ENCODE measurements at places on chromosomes 5 and 9.

GRCh38 chr5:79697222-79698170 lies 7.9 kb downstream of the CMYA5 start:
- no peak for DNase-seq

DNA sequence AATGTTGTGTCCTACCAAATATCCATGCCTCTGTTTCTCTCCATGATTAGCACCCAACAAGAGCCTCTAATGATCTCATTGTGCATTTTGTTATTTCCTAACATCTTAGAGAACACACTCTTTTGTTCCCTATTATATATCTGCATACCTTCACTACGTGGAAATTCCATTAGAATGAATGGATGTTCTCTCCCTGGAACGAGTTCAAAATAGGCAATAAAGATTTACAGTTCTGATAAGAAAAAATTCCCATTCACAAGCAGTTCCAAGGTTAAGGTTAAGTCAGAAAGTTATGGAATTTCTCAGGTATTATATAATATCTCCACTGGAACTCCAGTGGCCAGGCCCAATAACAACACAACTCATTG lies 83.7 kb downstream of the TRPM6 start:
- DNase-seq: peak; percentile 1

DNA sequence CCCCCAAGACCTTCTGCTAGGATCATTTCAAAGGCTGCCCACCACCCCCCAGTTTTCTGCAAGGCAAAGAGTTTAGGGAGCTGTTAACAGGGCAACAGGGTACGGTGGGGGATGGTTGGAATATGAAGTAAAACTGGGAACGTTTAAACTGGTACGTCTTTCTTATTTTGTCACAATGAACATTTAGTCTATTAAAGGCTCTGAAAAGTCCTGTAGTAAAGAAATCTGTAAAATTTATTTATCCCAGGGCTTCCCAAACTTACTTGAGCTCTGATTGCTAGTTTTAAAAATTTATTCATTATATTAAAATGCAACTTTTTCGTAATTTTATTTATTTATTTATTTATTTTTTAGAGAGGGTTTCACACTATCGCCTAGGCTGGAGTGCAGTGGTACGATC lies 62.0 kb downstream of the USP20 start:
- DNase-seq: no peak

GRCh38 chr5:50593681-50594080 lies 72.8 kb upstream of the PARP8 start:
- no peak for DNase-seq

GRCh38 chr5:97854871-97855762 lies 672.1 kb upstream of the RIOK2 start:
- DNase-seq: no peak

DNA sequence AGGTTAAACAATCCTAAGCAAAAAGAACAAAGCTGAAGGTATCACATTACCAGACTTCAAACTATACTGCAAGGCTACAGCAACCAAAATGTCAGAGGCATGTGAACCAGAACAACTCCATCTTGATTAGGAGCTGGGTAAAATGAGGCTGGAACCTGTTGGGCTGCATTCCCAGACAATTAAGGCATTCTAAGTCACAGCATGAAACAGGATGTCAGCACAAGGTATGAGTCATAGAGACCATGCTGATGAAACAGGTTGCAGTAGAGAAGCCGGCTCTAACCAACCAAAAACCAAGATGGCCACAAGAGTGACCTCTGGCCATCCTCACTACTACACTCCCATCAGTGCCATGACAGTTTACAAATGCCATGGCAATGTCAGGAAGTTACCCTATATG lies 252.0 kb downstream of the RASEF start:
- DNase-seq: peak; percentile 54

DNA sequence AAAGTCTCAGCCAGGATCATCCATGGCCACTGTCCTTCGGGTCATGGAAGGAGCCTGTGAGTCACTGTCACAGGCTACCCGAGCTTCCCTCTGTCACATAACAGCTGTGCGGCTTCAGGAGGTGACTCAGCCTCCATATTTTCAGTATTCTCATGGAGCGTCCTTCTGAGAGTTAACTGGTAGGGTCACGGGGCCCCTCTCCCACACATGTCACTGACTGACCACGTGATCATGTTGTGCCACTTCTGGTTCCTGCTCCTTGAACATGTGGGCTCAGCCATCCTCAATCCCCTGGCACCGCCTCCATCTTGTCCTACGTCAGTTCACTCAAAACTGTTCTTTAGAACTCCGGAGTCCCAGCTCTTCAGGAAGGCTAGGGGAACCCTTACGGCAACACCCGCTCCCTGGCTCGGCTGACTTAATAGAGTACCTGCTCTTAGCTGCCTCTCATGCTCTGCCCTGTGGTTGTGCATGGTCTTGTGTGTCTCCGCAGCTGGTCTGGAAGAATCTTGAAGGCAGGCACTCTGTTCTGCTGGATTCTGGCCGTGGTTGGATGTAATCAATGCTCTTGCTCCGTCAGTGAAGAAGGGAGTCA lies 182.8 kb downstream of the ICE1 start:
- DNase-seq: no peak
